SJCRH30 (cell line): ENCODE measurements at places on chromosomes 2 and 18. TPM values are rescaled to one million over a fixed set of nuclear protein-coding genes. Genes with fewer than 3 reads are reported as not detected.

DNA sequence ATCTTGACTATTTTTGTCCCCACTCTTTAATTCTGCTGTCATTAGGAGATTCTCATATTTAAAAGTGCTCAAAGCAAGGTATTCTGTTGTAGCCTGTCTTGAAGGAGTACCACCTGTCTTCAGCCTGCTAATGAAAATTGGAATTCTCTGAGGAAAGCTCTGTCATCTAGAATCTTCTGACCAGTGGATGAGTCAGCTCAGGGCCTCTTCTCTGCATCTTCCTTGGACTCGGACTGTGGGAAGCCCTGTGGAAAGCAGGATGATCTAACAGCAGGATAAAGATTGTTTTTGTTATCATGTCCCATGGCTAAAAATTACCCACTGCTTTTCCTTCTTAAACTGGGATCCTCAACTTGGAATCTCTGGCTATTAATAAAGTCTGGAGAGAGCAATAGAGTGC lies 18.7 kb upstream of the TMEM200C start:
- DNase-seq: no peak

GRCh38 chr18:3218819-3219218 lies 949 bp downstream of the MYOM1 start:
- no peak for DNase-seq

Gene SERPINB12
- not detected in 2 replicates for total RNA-seq

Gene ACVR1C
- 2.8 and 3.4 TPM in 2 replicates for total RNA-seq

GRCh38 chr2:155190342-155190741 lies 491.8 kb downstream of the KCNJ3 start:
- DNase-seq: no peak

DNA sequence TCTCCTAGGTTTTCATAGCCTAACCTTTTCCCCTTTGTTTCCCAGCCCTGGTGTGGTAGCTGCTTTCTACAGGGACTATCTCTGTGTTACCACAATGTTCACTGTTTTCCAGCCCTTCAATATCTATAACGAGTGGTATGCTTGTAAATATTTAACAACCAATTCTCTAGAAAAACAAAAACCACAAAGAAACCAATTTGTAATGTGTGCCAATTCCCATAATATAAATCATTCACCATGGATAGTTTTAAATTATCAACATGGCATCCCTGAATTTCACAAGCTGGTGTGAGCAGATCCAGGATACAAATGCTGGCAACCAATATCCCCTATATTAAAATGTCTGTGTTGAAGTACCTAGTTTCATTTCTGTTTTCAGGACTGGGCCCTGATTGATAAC lies 207.5 kb upstream of the FBXO11 start:
- DNase-seq: no peak

DNA sequence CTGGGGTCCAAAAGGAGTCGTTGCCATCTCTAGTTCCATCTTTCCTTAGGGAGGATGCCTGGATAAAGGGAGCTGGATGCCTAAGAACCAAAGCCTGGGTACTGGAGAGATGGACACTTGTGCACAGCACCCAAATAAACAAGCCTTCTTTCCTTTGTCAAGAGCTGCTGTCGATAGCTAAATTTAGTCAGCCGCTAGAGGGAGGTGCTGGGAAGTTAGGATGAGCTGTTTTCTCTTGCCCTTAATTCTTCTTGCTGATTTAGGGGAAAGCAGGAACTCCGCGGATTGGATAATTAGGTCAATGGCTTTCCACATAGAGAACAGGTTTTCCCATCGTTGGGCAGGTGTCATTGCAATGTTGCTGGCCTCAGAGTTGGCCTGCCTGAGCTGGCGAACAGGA lies 30.9 kb upstream of the SERPINB12 start:
- no peak for DNase-seq

DNA sequence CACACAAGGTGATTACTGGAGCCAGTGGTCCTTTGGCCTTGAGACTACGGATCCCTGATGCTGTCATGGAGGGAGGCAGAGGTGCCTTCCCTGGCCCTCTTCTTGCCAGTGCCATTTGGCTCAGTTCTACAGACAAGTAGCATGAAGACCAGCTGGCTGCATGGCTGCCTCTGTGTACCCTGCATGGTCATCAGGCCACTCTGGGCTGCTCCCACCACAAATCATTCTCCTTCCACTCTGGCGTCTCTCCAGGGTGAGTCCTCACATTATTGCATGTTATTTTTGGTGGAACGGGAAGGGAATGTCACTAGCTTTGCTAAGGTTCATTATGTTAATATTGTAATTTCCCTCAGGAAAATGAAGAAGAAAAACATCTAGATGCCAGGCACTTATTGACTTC lies 229.8 kb downstream of the VAPA start:
- DNase-seq: no peak

- DNase-seq: no peak
Observed at GRCh38 chr2:33284287-33284686, 192.2 kb upstream of the RASGRP3 start.

Gene CHAC2
- total RNA-seq: 25.8 and 30.2 TPM in 2 replicates

Gene CXXC1
- total RNA-seq: 38.5 and 43.2 TPM in 2 replicates

GRCh38 chr2:177882501-177882900 lies 190.1 kb downstream of the PDE11A start:
- no peak for DNase-seq

- DNase-seq: no peak
Observed at GRCh38 chr2:197152451-197153228, 157.9 kb downstream of the ANKRD44 start.

DNA sequence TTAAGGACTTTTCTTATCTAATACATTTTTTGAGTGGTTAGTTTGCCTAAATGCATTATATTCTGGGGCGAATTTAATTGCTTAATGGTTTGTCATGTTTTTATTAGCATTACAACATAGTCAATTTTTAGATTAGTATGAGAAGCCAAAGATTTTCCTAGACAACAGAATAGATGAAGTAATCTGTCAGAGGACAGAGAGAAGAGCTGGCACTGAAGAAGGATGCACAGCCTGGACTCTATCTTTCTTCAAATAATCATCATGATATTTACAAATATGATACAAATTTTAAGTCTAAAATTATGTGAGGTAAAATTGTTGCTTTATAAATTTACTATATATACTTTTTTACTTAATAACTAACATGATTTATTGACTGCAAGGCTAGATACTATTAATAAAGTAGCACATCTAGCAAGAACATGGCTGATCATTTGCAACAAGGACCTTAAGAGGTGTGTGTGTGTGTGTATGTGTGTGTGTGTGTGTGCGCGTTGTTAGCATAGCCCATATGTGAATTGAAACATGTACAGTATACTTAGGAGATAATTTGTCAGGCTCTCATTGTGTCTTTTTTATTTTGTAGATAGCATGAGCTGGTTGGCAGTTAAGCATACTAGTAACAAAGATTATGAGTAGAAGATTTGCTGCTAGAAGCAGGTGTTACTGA lies 752.2 kb downstream of the DCDC2C start:
- DNase-seq: no peak

- DNase-seq: no peak
Observed at GRCh38 chr18:79366177-79367094, 29.3 kb upstream of the NFATC1 start.

- DNase-seq: no peak
Observed at GRCh38 chr2:157262248-157262647, 4.7 kb downstream of the GALNT5 start.

DNA sequence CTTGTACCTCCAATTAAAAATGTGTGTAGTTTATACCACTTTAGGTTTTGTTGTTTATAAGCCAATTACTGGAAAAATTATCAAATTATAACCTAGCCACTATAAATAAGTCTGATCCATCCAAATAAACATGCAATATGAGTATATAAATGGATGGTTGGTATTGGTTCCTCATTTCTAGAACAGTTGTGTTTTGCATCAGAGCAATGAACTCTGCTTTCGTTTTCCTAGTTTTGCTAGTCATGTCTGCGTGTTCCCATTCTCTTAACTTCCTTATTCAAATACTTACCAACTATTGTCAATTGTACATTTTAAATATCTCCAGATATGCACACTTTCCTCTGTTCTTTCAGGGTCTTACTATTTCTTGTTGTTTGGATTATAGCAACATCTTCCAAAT lies 641.7 kb downstream of the NR4A2 start:
- DNase-seq: no peak

DNA sequence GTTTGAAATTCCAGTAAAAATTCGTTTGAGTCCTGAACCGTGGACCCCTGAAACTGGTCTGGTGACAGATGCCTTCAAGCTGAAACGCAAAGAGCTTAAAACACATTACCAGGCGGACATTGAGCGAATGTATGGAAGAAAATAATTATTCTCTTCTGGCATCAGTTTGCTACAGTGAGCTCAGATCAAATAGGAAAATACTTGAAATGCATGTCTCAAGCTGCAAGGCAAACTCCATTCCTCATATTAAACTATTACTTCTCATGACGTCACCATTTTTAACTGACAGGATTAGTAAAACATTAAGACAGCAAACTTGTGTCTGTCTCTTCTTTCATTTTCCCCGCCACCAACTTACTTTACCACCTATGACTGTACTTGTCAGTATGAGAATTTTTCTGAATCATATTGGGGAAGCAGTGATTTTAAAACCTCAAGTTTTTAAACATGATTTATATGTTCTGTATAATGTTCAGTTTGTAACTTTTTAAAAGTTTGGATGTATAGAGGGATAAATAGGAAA lies 80.7 kb downstream of the ACSL3 start:
- no peak for DNase-seq

Gene SULT1C4
- total RNA-seq: 1.6 and 2.4 TPM in 2 replicates

Gene LRRC30
- not detected in 2 replicates for total RNA-seq

Gene TWIST2
- total RNA-seq: not detected in 2 replicates

Gene FANCL
- total RNA-seq: 86.2 and 105 TPM in 2 replicates

Gene RHBDD1
- 1.5 and 2.0 TPM in 2 replicates for total RNA-seq

GRCh38 chr18:47557160-47557559 lies 305.7 kb upstream of the SKOR2 start:
- no peak for DNase-seq

Gene BCS1L
- 33.7 and 34.6 TPM in 2 replicates for total RNA-seq

Gene ACAA2
- 126 and 133 TPM in 2 replicates for total RNA-seq

DNA sequence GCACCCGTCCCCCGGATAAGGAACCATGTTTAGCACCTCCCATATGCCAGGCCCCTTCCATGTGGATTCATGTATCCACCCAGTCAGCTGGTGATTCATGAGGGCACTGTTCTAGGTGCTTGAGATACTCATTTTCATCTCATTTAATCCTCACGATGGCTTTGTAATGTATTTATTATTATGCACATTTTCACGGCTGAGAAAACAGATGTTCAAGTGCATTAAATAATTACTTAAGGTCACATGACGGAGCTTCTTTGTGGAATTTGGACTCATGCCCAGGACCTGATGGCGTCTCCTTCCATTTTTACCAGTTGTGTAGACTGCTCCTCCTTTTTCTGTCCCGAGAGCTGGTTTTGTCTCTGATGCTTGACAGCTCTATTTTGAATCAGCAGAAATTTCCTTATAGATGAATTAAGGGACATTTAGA lies 72.2 kb upstream of the RBM44 start:
- peak; percentile 89 for DNase-seq

Gene CYB5A
- total RNA-seq: 39.4 and 42.4 TPM in 2 replicates

Gene CDK15
- 0.20 and 0.47 TPM in 2 replicates for total RNA-seq

Gene PCARE
- 0.02 TPM in 1 of 2 replicates, not detected in the other for total RNA-seq

Gene FBXO11
- 43.0 and 48.2 TPM in 2 replicates for total RNA-seq

DNA sequence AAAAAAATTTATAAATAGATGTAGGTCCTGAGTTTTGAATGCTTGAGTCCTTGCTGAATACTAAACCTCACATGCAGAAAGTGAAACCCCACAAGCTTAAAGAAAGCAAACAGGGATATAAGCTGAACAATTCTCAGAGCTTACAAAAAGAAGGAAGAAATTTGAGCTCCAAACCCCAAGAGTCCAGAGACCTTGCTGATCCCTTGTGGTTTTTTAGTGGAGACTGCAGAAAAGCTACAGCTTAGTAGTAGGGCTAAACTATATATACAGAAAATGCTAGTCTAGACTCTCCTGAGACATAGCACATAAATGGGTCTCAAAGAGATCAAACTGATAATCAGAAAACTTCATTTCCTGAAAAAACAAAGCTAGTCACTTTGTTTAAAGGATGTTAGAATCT lies 1548.1 kb upstream of the ZEB2 start:
- DNase-seq: peak; percentile 58

GRCh38 chr2:173657996-173658717 lies 303.5 kb downstream of the CDCA7 start:
- peak; percentile 57 for DNase-seq

Gene C2orf74
- total RNA-seq: 16.4 and 19.9 TPM in 2 replicates

DNA sequence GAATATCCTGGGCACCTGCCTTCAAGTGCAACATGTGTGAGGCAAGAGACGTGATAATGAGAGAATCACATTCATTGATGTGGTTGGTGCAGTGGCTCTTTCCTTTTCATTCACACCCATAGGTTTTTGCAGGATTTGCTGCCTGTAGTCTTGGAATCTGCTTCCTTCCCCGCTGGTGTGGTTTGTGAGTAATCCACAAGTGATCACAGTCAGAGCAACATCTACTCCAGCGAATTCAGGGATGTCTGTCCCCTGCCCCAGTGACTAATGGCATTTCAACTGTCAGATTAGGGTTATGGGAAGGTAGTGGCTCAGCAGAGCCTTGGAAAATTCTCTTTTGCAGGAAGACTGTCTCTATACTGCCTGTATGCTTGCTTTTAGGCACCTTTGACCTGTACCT lies 225.5 kb upstream of the RBMS1 start:
- no peak for DNase-seq

DNA sequence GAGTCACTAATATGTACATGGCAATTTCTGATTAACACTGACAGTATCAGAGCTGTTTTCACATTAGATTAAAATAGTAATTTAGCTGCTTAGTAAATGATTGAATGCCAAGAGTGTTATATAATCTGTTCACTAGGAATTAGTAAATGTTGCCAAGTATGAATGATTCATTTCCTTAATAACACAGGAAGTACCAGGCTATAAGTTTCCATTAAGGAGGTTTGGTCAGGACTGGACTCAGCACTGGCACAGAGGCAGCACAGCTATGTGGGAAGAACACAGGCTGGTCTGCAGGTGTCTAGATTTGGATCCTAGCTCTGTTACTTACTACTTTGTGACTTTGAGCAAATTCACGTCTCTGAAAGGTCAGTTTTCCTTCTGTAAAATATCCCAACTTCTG lies 97.2 kb downstream of the TDRD15 start:
- no peak for DNase-seq

GRCh38 chr2:223316342-223316741 lies 264.4 kb downstream of the KCNE4 start:
- no peak for DNase-seq

DNA sequence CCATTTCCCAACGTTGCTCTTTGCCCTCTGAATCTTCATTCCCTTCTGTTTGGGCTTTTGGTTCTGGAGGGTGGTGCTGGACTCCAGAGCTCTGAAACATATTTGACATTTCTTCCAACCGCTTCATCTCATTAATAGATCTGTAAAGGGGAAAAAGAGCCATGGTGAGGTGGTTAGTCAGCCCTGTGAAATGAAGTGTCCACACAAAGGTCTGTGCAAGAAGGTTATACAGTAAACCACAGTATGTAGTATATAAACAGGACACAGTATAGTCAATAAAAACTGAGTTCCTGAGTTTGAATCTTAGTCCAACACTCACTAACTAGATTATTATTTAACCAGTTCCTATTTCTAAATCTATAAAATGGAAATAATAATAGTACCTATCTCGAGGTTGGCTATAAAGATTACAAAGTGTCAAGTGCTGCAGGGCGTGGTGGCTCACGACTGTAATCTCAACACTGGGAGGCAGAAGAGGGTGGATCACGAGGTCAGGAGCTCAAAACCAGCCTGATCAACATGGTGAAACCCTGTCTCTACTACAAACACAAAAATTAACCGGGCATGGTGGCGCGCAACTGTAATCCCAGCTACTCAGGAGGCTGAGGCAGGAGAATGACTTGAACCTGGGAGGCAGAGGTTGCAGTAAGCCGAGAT lies 13.1 kb downstream of the STARD7 start:
- DNase-seq: no peak

- peak; percentile 60 for DNase-seq
Observed at GRCh38 chr2:57906152-57906732, 140.4 kb upstream of the VRK2 start.

GRCh38 chr2:226909126-226909525 lies 73.3 kb downstream of the RHBDD1 start:
- DNase-seq: no peak
